ENCODE measurements at places on chromosomes 11 and 22.

DNA sequence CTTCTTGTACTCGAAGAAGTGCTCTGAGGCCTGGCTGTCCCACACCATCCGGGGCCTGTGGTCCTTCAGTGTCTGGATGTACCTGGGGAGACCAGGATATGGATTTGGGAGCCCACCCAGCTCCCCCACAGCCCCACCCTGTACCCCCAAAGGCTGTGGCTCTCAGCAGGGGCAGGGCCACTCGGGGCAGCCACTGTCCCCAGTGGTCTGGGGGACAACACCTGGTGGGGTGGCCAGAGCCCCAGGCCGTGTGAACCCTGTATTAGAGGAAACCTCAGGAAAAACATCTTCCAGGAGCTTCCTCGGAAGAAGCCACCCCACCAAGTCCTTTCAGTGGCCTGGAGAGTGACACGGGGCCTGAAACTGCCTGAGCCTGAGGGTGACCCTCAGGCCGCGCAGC, 27.8 kb downstream of the TSPAN4 start:
- no peak for DNase-seq

DNA sequence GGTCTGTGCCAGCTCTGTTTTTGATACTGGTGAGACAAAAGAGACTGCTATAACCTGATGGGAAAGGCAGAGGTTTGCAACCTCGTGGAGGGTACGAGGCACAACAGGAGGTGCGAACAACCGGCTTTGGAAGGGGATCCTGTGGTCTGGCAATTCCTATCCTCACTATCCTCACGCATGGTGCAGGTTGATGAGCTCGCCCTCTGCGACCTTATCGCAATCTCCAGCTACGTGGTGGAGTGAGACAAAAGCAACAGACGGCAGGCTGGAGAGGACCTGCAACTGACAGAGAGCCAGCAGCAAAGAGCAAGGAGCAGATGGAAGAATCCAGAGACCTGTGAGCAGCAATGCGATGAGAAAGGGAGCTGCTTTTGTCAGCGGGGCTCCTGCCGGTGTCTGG, 47.3 kb upstream of the TSKU start:
- DNase-seq = no peak

GRCh38 chr11:86046116-86046515, 22.8 kb downstream of the PICALM start:
- DNase-seq = no peak

DNA sequence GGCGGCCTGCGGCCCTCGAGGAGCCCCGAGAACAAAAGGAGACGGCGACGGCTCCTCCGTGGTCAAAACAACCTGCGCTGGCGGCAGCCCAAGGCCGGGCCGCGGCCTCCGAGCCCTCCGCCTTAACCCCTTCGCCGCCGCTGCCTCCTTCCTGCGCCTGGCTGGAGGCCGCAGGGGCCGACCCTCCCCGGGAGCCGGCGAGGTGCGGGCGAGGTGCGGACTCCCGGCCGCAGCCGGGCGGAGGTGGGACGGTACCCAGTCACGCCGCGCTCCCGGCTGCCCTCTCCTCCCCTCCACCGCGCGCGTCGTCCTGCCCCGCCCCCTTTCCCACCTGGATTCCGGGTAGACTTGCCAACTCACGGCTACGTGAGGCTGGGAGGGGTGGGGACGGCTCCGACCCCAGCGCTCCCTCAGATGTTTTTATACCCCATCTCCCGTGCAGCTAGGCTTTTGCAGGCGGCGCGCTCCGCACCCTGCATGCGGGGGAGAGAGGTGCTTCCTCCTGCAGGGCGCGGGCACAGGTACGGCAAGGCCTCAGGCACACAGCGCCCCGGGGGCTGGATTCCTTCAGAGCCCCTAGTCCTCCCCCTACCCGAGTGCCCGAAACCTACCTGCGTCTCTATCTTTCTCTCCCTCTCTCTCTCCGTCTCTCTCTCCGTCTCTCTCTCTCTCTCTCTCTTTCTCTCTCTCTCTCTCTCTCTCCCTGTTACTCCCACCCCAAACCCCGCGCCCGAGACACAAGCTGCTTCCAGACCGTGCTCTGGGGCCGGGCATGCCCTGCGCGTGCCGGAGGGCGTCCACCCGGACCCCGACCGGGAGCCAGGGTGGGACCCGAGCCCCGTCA, 2.0 kb downstream of the PDGFB start:
- peak; percentile 73 for DNase-seq

DNA sequence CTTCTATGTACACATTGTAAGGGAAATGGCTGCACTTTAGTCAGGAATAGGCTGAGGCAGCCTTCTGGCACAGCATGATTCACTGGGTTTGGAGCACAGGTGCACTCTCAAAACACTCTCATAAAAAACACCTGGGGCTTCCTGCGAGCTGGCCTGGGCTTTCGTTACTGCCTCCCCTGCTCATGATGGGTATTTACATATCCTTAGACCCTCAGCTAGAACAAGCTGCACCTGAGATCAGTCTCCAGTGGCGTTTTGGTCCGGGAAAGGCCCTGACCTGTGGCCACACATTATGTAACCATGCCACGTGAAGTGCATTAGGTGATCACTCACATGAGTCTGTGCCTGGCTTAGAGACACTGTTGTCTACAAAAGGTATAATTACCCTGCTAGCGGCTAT, 321.7 kb downstream of the TMEM135 start:
- DNase-seq = peak; percentile 41

GRCh38 chr11:3893311-3893710, 37.8 kb downstream of the STIM1 start:
- peak; percentile 5 for DNase-seq

DNA sequence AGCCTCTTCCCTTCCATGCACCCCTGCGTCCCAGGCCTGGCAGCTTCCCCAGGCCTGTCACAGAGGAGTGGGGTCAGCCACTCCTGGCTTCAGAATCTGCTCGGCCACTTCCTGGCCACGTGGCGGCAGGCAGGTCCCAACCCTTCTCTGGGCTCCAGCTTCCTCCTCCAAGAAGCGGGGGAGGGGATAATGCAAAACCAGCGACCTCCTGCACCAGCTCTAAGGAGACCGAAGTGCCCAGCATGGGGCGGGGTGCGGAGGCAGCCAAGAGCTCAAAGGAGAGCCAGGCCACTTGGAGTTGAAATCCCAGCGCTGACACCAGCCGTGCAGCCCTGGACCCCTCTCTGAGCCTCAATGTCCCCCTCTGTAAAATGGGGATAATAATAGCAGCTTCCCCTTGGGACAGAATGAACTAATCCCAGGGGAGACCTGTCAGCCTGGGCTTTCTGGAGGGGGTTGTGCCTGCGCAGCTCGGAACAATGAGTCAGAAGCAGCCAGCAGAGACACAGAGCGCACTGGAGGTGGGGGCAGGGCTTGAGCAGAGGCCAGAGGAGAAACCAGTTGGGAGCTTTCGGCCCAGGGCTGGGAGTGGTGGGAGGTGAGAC, 22.8 kb upstream of the PICK1 start:
- DNase-seq = peak; percentile 74

GRCh38 chr11:130126516-130126915, 33.1 kb upstream of the ST14 start:
- DNase-seq = no peak

DNA sequence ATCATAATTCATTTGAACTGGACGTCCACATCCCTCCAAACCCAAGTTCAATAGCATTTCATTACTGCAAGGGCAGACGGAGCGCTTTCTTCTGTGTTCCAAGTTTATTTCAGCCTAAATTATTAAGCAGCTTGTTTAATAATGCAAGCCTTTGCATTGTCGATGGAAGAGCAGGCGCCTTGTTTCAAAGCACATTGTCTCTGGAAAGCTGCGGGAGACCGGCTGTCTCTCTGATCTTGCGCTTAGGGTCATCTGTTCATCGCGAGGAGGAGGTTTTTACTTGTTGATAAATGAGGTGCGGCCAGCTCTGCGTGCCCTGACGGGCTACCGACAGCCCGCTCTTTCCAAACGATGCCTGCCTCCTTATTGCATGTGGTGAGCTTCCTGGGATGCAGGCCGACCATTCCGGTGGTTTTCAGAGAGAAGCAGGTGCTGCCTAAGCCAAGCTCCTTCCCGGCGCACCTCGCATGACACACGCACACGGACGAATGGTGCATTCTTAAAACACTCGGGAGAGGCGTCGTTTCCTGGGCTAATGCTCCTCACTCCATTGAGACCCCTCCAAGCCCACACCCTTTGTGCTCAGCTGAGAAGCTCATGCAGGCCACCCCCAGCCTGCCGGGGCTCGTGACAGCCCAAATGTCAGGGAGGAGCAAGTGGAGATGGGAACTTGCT, 456.9 kb downstream of the BRD1 start:
- no peak for DNase-seq

- no peak for DNase-seq
Measured at GRCh38 chr11:3380706-3381545, 2.0 kb upstream of the ZNF195 start.
